ENCODE measurements at places on chromosomes 16 and 17.

DNA sequence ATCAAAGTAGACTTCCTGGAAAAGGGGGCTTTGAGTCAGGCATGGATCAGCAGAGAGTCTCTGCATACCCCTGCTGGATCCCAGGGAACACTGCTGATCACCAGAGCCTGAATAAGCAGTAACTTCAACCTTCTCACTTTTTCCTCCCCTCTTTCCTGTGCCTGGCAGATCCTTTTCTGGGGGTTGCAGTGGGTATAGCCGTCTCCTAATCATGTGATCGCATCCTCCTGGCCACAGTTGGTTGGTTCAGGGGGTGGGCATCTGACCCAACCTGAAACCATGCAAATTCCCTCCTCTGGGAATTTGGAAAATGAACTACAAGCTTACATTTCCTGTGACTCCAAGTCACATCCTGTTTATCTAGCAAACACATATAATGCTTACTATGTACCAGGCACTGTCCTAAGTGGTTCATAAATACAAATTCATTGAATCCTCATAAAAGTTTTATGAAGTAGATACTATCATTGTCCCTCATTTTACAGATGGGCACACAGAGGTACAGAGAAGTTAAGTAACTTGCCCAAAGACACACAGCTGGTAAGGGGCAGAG, 120.3 kb downstream of the AXIN2 start:
- no peak for DNase-seq

GRCh38 chr17:47317119-47317518, 6.6 kb upstream of the EFCAB13 start:
- no peak for DNase-seq

- no peak for DNase-seq
Observed at GRCh38 chr17:7241090-7241733, 1.0 kb downstream of the GABARAP start.

DNA sequence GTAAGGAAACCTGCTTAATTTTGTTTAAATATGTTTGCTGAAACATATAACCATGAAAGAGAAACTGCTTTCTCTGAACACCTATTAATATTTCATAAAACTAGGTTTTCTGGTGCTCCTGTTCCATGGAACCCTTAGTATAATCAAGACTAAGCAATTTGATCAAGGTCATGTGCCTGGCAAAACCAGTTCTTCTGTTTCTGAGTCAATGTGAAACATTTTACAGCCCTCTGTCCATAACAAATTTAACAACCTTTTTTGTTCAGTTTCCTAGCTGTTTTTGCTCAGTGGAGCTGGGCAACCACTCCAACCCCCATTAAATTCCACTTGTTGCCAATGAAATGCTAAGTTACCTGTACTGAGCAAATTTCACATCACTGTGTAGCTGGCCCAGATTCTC, 344.0 kb downstream of the CA10 start:
- no peak for DNase-seq

DNA sequence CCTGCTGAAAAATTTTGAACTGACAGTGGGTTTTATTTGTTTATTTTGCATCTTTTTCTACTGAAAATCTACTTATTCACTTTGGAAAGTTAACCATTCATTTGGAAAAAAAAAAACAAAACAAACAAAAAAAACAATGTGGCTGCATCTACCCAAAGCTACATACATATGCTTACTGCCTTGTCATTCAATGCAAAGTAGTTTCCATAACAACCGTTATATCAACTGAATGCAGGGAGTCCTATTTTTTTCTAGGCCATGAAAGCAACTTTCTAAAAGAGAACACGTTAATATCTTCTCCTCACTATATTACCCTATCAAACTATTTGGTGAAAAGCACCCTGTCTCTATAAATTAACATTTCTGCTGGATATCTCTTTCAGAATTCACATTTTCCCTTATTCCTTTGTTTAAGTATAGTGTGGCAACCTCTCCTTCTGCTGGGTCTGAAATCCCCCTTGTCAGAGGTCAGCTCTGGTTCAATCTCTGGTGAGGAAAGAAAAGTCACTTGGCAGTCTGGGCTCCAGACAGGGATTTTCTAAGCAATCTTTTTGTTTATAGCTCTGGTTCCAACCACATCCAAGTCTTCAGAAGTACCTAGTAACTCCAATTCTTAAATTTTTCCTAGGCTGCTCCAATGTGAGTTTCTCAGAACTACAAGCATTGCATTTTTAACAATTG, 528.4 kb upstream of the TOM1L1 start:
- no peak for DNase-seq

DNA sequence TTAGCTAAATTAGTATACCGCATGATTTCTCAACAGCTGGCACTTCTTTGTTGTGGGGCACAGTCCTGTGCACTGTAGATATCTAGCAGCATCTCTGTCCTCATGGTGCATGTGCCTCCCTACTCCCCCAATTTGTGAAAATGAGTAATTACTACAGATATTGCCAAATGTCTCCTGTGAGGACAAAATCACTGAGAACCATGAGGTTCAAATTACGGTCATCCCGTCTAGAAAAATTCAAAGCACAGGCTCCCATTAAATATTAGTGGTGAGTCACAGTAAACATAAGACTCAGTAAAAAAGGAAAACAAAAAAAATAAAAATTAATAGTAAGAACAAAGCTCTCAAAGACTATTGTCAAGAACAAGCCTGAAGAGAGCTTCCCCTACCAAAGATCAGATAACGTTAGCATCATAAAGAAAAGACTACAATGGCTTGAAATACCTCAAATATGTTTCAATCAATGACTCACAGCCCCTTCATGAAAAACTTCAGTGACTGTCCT, 57.8 kb downstream of the STH start:
- DNase-seq, result peak; percentile 87

GRCh38 chr17:75753514-75754377, 11.2 kb downstream of the GALK1 start:
- peak; percentile 63 for DNase-seq

- DNase-seq, result no peak
Observed at GRCh38 chr16:57426356-57426755, 20.8 kb downstream of the CIAPIN1 start.

- peak; percentile 58 for DNase-seq
Observed at GRCh38 chr16:56193951-56194726, 2.9 kb downstream of the GNAO1 start.

DNA sequence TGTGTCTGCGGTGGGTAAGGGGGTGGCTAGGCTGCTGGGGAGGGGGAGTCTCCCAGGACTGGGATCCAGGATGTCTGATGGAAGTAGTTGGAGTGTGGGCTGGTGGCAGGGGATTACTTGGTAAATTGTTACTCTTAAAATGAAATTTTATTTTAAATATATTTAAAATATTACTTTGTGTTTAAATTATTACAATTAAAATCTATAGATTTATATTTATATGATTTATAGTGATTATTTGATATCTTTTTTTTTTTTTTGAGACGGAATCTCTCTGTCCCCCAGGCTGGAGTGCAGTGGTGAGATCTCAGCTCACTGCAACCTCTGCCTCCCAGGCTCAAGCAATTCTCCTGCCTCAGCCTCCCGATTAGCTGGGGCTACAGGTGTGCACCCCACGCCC, 18.6 kb downstream of the CPNE2 start:
- no peak for DNase-seq

- DNase-seq, result no peak
Observed at GRCh38 chr17:39737206-39737759, 455 bp upstream of the GRB7 start.

- peak; percentile 73 for DNase-seq
Observed at GRCh38 chr17:15257258-15257788, 7.8 kb downstream of the PMP22 start.

DNA sequence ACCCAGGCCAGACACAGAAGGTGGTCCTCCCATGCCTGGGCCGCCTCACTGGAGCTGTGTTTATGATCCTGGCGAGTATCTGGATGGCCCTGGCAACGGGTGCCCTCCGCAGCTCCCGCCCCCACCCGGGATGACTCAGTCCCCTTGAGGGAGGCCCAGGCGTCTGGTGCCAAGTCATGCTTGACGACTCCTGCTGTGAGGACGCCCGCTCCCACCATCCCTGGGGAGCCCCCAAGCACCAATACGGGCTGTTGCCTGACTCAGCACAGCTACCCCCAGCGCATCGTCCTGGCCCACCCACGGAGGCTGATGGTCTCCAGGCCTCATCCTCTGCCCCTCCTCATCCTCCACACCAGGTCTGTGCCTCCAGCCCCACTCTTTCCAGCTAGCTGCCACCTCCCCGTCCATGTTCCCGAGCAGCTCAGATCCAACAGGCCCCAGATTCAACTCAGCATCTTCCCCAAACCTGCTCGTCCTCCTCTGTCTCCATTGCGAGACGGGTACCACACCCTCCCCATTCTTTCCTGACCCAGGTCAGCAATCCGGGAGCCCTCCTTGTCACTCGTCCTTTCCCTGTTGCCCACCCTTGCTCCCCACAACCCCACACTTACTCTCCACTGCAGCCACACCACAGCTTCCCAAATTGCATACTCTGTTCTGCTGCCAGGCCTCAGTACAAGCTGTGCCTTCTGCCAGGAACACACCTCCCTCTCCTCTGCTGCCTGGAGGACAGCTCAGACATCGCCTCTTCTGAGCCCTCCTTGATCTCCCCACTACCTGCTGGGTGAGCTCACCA, 2.6 kb downstream of the CAMKK1 start:
- DNase-seq, result peak; percentile 73

GRCh38 chr17:42224651-42225050, 30.4 kb upstream of the GHDC start:
- no peak for DNase-seq

DNA sequence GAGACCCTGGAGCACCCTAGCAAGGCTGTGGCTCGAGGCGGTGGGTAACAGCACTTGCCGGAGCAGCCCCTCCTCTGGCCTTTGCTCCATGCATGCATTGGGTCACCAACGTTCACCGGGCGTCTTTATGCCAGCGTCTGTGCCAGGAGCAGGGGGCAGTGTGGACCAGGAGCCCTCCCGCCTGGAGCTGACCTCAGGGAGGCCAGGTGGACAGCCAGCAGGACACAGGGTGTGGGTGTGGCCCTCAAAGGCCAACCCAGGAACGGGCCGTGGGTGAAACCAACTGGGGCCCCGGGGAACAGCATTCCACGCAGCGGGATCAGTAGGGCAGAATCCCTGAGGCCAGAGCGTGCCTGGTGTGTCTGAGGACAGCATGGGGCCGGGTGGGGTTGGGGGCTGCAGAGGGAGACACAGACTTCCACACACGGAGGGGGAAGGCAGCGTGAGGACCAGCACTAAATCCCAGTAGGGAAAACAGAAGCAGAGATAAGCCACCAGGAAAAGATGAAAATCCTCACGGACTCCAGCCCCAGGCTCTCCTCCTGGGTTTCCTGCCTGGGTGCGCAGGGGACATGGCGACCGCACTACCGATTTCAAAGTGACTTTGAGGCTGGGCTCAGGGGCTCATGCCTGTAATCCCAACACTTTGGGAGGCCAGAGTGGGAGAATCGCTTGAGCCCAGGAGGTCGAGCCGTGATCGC, 2.9 kb upstream of the CD7 start:
- no peak for DNase-seq

DNA sequence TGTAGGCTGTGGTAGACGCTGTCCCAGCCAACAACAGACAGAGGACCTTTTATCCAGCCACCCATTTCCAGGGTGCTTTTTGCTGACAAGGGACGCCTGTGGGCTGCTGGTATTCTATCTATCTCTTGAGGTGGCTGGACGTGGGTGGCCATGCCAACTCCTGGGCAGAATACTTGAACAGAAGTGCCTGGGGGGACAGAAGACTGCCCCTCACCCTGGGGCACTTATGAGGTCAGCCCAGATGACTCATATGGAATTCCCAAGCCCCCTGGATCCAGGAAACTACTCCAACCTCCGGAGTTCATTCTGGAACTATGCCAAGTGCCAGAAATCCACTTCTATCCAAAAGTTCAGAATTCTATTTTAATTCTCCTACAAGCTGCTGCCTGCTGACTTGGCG, 61.3 kb downstream of the CDRT4 start:
- DNase-seq, result no peak

DNA sequence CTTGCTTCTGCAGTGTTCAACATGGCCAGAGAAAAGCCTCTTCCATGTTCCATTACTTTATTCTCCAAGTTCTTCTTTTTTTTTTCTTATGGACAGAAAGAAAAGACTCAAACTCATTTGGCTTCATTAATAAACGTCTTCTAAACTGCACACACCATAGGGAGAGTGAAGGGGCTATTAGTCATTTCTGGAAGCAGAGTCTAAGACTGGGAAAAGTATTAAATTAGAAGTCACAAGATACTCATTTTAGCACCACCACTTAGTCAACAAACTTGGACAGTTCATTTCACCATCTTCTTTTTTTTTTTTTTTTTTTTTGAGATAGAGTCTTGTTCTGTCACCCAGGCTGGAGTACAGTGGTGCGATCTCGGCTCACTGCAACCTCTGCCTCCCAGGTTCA, 52.8 kb downstream of the NOL11 start:
- no peak for DNase-seq

DNA sequence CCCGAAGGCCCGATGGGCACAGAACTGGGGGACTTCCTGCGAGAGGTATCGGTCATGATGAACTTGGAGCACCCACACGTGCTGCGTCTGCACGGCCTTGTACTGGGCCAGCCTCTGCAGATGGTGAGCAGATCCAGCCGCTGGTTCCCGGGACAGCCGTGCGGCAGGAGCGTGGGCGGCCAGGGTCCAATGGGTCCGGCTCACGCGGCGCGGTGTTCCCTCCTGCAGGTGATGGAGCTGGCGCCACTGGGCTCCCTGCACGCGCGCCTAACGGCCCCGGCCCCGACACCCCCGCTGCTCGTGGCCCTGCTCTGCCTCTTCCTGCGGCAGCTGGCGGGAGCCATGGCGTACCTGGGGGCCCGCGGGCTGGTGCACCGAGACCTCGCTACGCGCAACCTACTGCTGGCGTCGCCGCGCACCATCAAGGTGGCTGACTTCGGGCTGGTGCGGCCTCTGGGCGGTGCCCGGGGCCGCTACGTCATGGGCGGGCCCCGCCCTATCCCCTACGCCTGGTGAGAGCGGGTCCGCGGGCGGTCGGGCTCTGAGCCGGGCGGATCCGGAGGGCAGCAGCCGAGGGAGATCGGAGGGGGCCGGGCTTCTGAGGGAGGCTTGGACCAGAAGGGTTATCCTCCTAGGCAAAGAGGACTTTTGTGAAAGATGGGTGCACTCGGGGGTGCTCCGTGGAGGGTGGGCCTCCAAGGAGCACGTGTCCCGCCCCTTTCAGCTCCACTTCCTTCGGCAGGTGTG, 3.0 kb downstream of the TNK1 start:
- DNase-seq, result peak; percentile 31

GRCh38 chr16:87032554-87032953, 284.6 kb downstream of the C16orf95 start:
- no peak for DNase-seq

DNA sequence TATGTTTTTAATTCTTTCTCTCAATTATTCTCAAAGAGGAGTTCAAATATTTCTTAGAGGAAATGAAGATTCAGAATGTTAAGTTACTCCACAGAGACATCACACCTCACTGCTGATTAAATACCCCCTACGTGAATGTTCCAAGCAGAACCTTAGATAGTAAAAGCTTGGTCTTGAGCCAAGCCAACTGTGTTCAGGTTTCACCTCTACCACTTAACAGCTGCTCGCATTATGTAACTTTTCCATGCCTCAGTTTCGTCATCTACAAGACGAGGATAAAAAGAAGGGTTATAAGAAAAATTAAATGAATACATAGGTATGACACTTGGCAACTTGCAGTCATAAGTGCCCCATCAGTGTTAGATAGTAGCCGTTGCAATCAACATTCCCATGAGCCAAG, 356.2 kb downstream of the RBFOX1 start:
- no peak for DNase-seq

Measured in fibroblast of villous mesenchyme (primary cell).